A549 treated with Hydrocortisone at 1 μM for 4 hours (cell line): ENCODE measurements at places on chromosomes 11 and 22. TPM values are rescaled to one million over a fixed set of nuclear protein-coding genes. Genes with fewer than 3 reads are reported as not detected.

The IGSF9B gene
- 1.3 to 3.1 TPM (median 2.1 TPM) in 5 replicates for total RNA-seq

The AIFM3 gene
- 1.6 to 3.8 TPM (median 3.5 TPM) in 5 replicates for total RNA-seq

The APOBEC3H gene
- total RNA-seq, result 0.21 to 0.53 TPM (median 0.25 TPM) in 5 replicates

The TYR gene
- not detected in 5 replicates for total RNA-seq

The MMP1 gene
- total RNA-seq, result 0.43 to 1.4 TPM (median 0.68 TPM) in 5 replicates

The RAB3IL1 gene
- 18.8 to 23.1 TPM (median 20.6 TPM) in 5 replicates for total RNA-seq

The ATG16L2 gene
- total RNA-seq, result 3.1 to 4.2 TPM (median 3.6 TPM) in 5 replicates

The PRR5 gene
- total RNA-seq, result 10.6 to 14.5 TPM (median 14.4 TPM) in 5 replicates

The SLC1A2 gene
- 0.01 to 0.14 TPM (median 0.06 TPM) in 5 replicates for total RNA-seq

The APOL3 gene
- total RNA-seq, result 0.03 to 0.13 TPM in 2 of 5 replicates, not detected in the others

The AP1B1 gene
- total RNA-seq, result 24.6 to 27.6 TPM (median 26.2 TPM) in 5 replicates

The KRTAP5-4 gene
- total RNA-seq, result not detected in 5 replicates

The LDHAL6A gene
- not detected in 5 replicates for total RNA-seq

The C22orf23 gene
- total RNA-seq, result 0.21 to 0.37 TPM (median 0.28 TPM) in 5 replicates

The PGM2L1 gene
- total RNA-seq, result 10.6 to 21.5 TPM (median 16.2 TPM) in 5 replicates

The SESN3 gene
- 0.07 to 0.13 TPM (median 0.12 TPM) in 5 replicates for total RNA-seq

The VPREB1 gene
- total RNA-seq, result not detected in 5 replicates

The PNPLA5 gene
- 0.03 to 0.06 TPM in 2 of 5 replicates, not detected in the others for total RNA-seq

The MAP6 gene
- total RNA-seq, result 1.1 to 2.1 TPM (median 2.1 TPM) in 5 replicates

The CBLIF gene
- total RNA-seq, result not detected in 5 replicates

The PRSS23 gene
- 392 to 459 TPM (median 424 TPM) in 5 replicates for total RNA-seq

The CCDC116 gene
- 0.05 to 0.06 TPM in 2 of 5 replicates, not detected in the others for total RNA-seq

The CRYBB3 gene
- not detected in 5 replicates for total RNA-seq

The GRM5 gene
- total RNA-seq, result 0.01 TPM in 1 of 5 replicates, not detected in the others

The MPZL3 gene
- 0.26 to 0.48 TPM (median 0.36 TPM) in 5 replicates for total RNA-seq

The NEU3 gene
- total RNA-seq, result 3.1 to 5.1 TPM (median 3.7 TPM) in 5 replicates

The A4GALT gene
- 18.1 to 27.6 TPM (median 23.4 TPM) in 5 replicates for total RNA-seq

The PHOX2A gene
- total RNA-seq, result not detected in 5 replicates

The KCTD14 gene
- total RNA-seq, result 1.3 to 2.1 TPM (median 1.6 TPM) in 5 replicates

The CNGA4 gene
- 0.05 to 0.10 TPM (median 0.07 TPM) in 4 of 5 replicates, not detected in the other for total RNA-seq

The ESAM gene
- total RNA-seq, result 10.4 to 14.2 TPM (median 13.1 TPM) in 5 replicates

The KLHDC7B gene
- total RNA-seq, result 0.02 to 0.05 TPM (median 0.02 TPM) in 3 of 5 replicates, not detected in the others

The ALDH3B2 gene
- 0.03 TPM in 1 of 5 replicates, not detected in the others for total RNA-seq

The NRGN gene
- total RNA-seq, result 6.0 to 13.6 TPM (median 10.2 TPM) in 5 replicates

The RBMXL2 gene
- not detected in 5 replicates for total RNA-seq

The MISFA gene
- total RNA-seq, result 2.0 to 2.9 TPM (median 2.3 TPM) in 5 replicates

The CECR2 gene
- total RNA-seq, result 0.07 to 0.17 TPM (median 0.09 TPM) in 5 replicates

The PKP3 gene
- total RNA-seq, result 29.7 to 39.3 TPM (median 38.3 TPM) in 5 replicates

The SLC29A2 gene
- total RNA-seq, result 5.8 to 8.6 TPM (median 8.0 TPM) in 5 replicates

The HYLS1 gene
- 10.6 to 13.4 TPM (median 12.9 TPM) in 5 replicates for total RNA-seq

The GGTLC3 gene
- total RNA-seq, result not detected in 5 replicates

The OR2AT4 gene
- total RNA-seq, result not detected in 5 replicates

The HEPN1 gene
- not detected in 5 replicates for total RNA-seq

The OR5P2 gene
- total RNA-seq, result not detected in 5 replicates

The FOLH1 gene
- total RNA-seq, result not detected in 5 replicates

The ISX gene
- total RNA-seq, result not detected in 5 replicates

The BSX gene
- not detected in 5 replicates for total RNA-seq

The MOGAT2 gene
- total RNA-seq, result not detected in 5 replicates

The GNG3 gene
- not detected in 5 replicates for total RNA-seq

The OAF gene
- 7.5 to 11.0 TPM (median 10.5 TPM) in 5 replicates for total RNA-seq

The RIC3 gene
- 1.8 to 2.8 TPM (median 2.3 TPM) in 5 replicates for total RNA-seq
